ENCODE measurements at places on chromosomes 12 and 14.

GRCh38 chr12:65875640-65876071, 51.4 kb downstream of the HMGA2 start:
- no peak for DNase-seq
- H3K36me3 ChIP-seq, result no peaks in the 10 kb centered on the region
- peaks cover 6% of the 10 kb centered on the region for H3K4me1 ChIP-seq
- no peak overlapping the region for H3K4me3 ChIP-seq

- no peaks in the 10 kb centered on the region for H3K36me3 ChIP-seq
- no peak overlapping the region for H3K4me3 ChIP-seq
- DNase-seq, result no peak
- no peaks in the 10 kb centered on the region for H3K27me3 ChIP-seq
- no peaks in the 10 kb centered on the region for H3K4me1 ChIP-seq
- peak overlapping the region; percentile 36 for H3K27ac ChIP-seq
Observed at GRCh38 chr12:62251609-62251958, 8.6 kb upstream of the USP15 start.

- no peaks in the 10 kb centered on the region for H3K27me3 ChIP-seq
- H3K36me3 ChIP-seq, result no peaks in the 10 kb centered on the region
- H3K4me1 ChIP-seq, result no peaks in the 10 kb centered on the region
- H3K27ac ChIP-seq, result no peak overlapping the region
Observed at GRCh38 chr14:83297361-83297760, 1763.7 kb upstream of the SEL1L start.

DNA sequence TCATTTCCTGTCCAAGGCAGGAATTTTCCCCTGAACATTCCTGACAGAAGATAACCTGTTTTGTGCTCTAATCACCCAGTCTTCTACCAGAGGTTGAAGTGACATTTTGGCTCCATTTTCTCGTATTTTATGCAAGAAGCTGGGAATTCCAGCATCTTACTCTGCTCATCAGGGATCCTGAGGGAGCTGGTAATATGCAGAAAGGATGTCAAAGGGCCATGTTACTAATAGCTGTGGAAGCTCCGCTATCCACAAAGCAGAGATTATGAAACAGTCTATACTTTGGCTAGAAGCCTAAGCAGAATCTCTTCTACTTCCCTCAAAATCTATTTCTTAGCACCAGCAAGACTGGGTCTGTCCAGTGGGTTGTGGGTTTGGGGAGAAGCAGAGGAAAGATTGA, 613.0 kb downstream of the DIO2 start:
- H3K36me3 ChIP-seq, result no peaks in the 10 kb centered on the region
- no peak overlapping the region for H3K4me3 ChIP-seq
- no peak overlapping the region for H3K27ac ChIP-seq
- DNase-seq, result no peak
- no peaks in the 10 kb centered on the region for H3K27me3 ChIP-seq

DNA sequence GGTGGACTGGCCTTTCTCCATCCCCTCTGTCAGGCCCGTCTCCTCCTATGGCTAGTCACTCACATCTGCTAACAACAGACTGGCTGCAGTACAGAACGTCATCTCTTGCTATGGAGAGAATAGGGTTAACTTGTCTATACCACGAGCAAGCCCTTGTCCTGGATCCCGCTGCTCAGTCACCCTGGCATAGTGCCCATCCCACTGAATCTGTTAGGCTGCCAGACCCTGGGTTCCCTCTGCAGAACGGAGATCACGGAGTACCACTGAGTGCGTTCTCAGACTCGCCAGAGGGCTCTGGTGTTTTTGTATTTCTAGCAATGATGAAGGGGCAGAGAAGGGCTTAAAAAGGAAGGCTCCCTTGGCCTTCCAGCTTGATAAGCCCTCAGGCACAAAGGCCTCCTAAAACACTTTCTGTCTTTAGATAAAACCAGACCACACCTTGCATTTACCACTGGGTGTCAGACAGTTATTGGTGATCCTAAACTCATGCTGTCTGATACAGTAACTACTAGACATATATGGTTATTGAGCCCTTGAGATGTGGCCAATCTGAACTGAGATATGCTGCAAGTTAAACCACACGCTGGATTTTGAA, 6.3 kb upstream of the NRIP2 start:
- DNase-seq, result peak; percentile 78
- peak overlapping the region; percentile 41 for H3K27ac ChIP-seq
- H3K4me3 ChIP-seq, result no peak overlapping the region
- no peaks in the 10 kb centered on the region for H3K27me3 ChIP-seq

Measured in tibial artery (tissue), 4 donors.